ENCODE measurements at places on chromosomes 1 and 21.

DNA sequence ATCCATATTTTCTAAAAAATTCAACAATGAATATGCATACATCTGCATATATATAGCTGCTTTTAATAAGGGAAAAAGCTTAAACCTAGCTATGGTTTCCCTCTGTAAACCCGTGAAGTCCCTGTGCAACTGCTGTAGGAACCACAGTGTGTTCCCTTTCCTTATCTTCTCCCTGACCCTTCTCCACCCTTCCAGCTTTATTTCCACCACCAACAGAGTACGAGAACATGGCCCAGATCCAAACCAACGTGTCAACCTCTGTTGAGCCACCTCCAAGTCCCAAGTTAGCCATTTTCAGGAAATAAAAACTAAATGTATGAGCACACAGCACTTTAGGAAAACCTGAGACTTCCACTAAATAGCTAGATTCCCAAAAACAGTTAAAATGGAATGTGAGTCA is 20.3 kb downstream of the SUSD4 start:
- no peak for DNase-seq

DNA sequence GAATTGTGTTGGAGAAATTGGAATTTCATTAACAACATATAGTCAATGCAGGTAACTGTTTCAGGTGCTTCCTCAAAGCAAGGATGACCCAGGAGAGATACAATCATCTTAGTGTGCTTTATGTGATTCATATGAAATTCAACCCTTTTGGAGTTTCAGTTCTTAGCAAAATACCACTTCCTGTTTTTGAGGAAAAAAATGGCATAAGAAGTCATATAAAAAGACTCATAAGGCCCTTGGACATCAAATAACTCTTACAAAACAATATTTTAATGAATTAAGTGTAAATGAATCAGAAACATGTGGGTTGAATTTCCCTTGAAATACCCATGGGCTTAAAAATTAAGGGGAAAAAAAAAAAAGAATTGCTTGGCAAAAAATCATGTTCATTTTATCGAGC is 926.6 kb downstream of the LTN1 start:
- DNase-seq = no peak

DNA sequence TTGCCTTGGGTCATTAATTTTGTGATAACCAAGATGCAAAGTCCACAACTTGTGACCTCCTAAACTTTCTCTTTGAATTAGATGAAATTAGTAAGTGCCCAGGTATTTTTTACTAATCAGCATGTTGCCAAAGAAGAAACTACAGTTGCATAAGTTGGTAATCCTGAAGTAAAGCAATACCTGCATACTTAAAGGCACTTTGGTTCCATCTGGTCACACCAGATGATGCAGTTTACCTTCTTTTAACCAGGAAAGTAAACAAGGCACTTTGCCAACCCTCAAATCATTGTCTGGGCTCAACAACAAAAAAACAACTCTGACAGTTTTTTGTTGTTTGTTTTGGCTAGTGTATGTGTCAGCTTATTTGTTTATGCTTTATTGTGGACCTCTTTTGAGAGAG is 55.5 kb upstream of the DYNLT5 start:
- DNase-seq = no peak

DNA sequence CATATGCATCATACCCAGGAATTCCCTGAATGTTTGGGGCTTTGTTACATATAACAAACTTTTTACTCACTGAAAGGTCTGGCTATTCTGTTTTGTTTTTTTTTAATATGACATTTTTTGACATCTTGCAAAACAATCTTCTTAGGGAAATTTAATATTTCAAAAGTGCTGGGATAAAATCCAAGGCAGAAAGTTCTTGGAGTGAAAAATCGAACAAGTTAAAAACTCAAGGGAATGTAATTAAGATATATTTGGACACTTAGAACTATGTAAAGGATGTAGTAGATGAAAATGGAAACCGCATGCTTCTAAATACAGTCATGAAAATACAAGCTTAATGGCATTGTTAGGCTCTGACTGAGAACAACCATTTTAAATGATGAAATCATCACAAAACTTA is 8.6 kb downstream of the CHODL start:
- DNase-seq = no peak

- DNase-seq = no peak
These were observed 3.7 kb upstream of the NEK7 start for GRCh38 chr1:198153103-198153502.
